ENCODE measurements at places on chromosomes 6 and 20.
A peak's percentile ranks its signal among the peaks of the same experiment; 100 is the strongest.

DNA sequence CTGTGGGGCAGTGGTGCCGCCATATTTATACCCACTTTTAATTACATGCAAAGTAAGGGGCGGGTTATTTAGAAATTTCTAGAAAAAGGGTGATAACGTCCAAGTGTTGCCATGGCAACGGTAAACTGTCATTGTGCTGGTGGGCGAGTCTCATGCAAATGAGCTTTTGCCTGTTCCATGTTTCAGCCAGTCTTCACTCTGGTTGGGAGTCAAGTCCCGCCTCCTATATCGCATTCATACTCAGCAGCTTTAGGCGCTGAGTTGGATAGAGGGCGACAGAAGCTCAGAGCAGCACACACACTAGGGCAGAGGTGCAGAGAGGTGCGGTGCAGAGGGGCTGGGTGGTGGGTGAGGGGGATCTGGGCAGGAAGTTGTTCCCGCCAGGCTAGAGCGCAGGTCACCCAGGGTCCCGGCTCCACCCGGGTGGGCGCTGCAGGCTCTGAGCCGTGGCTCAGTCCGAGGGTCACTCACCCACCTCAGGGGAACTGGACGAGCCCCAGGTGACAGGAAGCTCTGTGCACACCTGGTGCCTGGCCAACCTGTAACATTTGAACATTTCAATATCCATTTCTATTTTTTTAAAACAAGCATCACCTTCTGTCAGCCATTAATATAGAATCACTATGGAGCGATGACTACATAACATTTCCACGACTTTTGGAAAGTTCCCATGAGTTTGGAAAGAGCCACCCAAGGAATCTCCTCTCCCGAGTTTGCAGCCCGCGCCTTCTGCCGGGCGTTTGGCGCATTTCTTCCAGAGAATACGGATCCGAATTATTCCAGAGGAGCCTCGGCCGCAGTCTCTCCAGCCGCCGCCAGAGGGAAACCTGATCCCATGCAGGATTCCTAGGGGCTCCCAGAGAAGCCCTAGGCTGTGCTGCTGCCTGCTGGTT is 89.1 kb upstream of the PHACTR3 start:
- peak; percentile 52 for DNase-seq

DNA sequence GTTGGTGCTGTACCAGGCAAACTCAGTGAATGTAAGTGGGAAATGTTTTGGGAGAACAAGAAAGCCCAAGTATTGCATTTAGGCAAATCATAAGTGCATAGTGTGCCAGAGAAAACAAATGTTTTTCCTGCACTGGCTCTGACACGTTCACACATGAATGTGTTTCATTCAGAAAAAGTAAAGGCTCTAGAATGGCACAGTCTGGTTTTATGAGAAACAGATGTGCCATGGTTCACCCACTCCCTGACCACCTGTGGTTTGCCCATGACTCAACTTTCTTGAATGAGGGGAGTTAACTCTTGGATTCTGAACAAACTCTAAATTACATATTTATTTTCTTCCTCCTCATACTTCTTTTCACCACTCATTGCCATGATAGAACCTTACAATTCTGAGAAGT is 126.9 kb downstream of the KCNQ5 start:
- peak; percentile 86 for DNase-seq

DNA sequence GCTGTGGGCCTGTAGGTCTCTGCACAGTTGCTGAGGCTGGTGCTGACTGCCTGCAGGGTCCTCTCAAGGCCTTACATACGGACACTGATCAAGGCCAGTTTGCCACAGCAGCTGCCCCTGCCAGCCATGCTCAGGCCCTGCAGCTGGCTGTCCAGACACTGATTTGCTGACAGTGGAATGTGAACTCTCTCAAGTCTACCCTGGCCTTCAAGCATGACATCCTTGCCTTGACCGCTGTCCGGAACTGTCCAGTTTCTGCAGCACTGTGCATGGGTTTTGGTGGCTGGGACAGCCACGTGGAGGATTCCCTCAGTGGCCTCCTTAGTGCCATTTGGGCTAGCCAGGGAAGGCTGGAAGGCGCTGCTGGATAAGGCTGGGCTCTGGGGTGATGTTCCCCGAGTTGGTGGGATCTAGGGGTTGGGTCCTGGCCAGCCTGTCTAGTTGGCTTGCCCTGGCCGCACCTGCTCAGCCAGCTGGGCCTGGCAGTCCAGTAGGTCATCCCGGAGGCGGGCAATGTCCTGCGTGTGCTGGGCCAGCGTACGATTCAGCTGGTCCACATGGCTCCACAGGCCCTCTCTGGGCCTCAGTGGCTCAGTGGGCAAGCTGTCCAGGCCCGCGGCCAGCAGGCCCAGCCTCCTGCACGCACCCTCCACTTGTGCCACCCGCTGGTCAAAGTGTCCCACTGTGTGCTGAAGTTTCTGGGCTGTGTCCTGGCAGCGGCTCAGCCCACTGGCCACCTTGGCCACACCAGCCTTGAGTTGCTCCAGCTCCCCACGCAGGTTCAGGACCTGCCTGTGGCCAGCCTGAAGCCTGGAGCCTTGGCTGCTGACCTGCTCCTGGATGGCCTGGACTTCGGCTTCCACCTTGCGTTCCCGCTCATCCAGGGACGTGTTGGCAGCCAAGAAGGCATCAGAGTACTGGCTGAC is 5.5 kb downstream of the EMILIN3 start:
- no peak for DNase-seq

- DNase-seq, result no peak
Observed at GRCh38 chr20:46713957-46714834, 4.7 kb downstream of the SLC2A10 start.

- peak; percentile 52 for DNase-seq
Observed at GRCh38 chr20:23349338-23350195, 1.0 kb upstream of the NXT1 start.

DNA sequence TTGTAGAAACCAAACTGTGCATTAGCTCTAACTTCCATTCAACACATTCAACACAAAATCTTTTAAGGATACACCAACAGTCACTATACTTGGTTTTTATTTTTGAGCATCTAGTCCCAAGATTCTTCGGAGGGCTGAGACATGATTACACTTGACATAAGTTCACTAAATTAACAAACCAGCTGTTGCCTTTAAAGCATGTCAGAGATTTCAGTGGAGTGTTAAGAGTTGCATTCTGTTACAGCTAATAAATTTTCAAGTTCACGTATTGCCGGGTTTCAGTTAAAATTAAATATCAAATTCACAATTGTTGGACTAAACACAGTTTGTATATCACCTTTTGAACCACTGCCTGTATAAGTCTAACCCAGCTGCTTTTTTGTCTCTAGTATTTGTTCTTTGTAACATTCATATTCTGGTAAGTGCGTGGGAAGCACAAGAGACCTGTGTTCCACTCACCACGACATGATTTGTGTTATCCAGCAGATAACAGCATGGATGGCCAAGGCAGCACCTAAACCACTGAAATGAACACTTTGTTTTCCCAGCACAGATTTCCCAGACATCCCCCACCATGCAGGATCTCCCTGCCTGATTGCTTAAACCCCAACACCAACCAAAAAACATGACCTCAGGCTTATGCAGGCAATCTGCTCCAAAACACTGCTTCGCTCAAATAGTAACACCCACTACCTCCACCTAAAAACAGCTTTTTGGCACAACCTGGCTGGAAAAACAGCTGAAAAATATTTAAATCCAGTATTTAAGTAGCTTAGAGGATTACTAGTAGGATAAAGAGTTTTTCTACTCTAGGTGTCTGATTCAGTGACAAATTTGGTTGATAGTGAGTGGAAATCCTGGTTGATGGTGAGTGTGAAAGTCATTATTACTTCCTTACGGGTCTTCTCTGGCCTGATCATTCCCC is 286.5 kb upstream of the NT5E start:
- peak; percentile 6 for DNase-seq

DNA sequence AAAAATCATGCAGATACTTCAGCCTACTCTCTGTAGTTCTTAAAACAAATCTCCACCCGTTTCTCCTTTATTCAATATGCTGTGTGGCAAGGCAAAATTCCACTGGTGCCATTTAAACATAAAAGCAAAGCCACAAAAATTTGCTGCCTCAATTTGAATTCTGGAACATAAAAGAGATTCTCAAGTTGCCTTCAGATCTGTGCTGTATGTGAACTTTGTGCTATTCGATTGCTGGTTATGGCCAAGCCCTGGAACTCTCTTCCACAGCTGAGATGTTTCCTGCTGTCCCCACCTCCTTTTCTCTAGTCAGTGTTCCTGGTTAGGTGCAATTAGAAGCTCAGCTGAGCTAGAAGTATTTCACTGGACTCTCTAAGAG is 395.3 kb upstream of the BTBD3 start:
- no peak for DNase-seq

- no peak for DNase-seq
Observed at GRCh38 chr6:3671382-3671781, 80.1 kb downstream of the PXDC1 start.

- DNase-seq, result no peak
Observed at GRCh38 chr20:47558295-47559066, 56.8 kb downstream of the NCOA3 start.

- no peak for DNase-seq
Observed at GRCh38 chr6:37906121-37906520, 86.6 kb downstream of the ZFAND3 start.

DNA sequence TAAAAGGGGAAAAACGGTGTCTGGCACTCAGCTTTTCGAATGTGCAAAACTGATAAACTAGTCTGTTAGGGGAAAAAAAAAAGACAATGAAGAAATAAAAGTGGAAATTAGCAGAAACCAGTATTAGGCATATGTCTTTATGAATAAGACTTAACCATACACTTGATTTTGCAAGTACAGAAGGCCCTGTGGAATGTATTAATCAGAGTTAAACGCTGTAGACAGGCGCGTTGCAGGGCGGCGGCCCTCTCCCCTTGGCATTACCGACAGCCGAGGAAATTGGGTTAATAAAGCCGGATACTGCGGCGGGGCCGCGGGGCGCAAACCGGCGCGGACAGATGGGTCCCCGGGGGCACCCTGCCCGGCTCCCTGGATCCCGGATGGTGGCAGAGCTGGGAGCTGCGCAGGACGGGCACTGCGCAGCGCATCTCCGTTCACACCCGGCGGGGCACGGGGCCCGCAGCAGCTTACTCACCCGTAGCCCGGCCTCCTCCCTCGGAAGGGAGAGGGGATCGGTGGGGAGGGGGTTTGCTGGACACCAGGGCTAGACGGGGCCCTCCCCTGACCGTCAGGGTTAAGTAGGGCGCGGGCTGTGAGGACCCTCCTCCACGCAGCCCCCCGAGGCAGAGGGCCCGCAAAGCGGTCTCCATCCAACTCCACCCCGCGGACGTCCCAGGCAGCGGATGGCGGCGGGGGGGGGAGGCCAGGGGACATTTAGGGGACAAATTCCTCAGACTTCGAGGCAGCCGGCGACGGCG is 2.0 kb downstream of the BHLHE23 start:
- no peak for DNase-seq

DNA sequence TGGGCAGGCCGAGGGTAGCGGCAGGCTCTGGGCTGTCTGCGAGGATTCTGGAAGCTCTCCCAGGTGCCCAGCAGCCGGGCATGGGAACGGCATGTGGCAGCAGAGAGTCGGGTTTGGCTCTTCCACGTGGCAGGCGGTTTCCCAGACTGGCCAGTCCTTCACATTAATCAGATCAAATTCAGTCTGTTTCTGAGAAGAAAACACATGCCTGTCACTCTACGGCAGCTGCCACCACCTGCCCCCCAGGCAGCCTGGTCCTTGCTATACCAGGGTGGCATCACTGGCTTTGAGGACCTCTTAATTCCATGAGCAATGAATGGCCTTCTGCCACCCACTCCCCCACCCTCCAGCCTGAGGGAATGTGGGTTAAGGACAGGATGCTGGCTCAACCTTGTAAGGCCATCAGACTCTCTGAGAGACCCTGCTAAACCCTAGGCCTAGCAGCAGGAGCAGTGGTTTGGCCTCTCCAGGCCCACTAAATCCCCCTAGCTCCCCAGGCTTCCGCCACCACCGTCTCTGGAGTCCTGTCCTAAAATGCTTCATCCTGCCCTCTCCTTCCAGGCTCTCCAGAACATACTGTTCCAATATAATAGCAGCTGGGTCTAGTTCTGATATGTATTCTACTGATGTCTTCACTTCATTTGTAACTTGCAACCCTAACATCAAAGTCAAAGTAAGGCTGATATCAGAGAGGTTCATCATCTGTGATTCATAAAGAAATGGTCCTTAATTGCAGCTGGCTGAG is 47.8 kb downstream of the PLCG1 start:
- DNase-seq, result no peak

- no peak for DNase-seq
Observed at GRCh38 chr6:163324688-163325389, 89.7 kb upstream of the QKI start.

DNA sequence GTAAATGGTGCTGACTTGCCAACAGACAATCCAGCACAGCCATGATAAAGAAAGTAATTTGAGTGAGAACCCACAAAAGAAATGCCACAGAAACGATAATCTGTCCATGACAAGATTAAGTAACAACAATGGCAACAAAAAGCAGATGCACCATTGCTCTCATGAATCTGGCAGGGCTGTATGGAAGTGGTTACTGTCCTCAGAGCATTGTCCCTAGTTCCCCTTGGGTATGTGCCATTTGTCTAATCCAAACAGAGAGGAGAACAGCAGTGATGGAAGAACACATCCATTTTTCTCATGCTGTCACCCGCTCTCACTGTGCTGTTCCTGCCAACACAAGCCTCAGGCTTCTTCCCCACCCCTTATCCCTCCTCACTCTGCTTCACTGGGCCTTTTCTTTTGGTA is 65.8 kb downstream of the REV3L start:
- DNase-seq, result peak; percentile 66

DNA sequence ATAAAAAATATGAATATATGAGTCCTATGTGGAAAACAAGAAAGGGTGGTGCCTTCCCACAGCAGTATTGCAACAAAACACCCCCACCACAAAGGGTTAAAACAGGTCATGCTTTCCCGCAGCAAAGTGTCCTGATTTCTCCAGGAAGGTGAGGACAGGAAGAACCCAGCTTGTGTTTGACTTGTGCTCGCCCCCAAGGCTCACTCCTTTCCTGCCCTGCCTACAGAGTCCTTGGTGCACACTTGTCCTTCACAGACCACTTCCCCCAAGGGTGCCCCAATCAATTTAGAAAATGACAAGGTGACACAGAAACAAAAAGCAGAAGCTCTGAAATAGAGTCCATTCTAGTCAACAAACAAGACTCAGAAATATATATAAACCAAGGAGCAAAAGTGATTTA is 237.4 kb downstream of the PTPRK start:
- DNase-seq, result no peak

DNA sequence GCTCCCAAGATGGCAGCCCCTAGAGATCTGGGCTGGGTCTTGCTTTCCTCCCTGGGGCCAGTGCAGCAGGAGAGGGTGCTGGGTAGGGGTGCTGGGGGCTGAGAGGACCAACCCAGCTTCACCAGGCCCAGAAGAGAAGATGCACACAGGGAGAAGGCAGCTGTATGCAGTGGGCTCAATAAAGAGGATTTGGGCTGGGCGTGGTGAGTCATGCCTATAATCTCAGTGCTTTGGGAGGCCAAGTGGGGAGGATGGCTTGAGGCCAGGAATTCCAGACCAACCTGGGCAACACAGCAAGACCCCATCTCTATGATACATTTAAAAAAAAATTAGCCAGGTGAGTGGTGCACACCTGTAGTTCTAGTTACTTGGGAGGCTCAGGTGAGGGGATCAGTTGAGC is 25.7 kb upstream of the EMILIN3 start:
- no peak for DNase-seq

- no peak for DNase-seq
Observed at GRCh38 chr6:106763361-106763760, 134.0 kb downstream of the QRSL1 start.

All from fibroblast of mammary gland (primary cell).